Airway epithelial cell (primary cell): ENCODE measurements at places on chromosomes 16 and 17. TPM values are rescaled to one million over a fixed set of nuclear protein-coding genes. Genes with fewer than 3 reads are reported as not detected.

Gene MNT
- total RNA-seq = 8.6 and 14.8 TPM in 2 replicates

Gene TNFRSF17
- total RNA-seq = not detected in 2 replicates

Gene RAD51C
- total RNA-seq = 19.8 and 28.2 TPM in 2 replicates

Gene ABCC11
- 0.19 and 0.21 TPM in 2 replicates for total RNA-seq

Gene DPEP1
- total RNA-seq = not detected in 2 replicates

Gene RNF213
- 14.5 and 27.3 TPM in 2 replicates for total RNA-seq

Gene HAP1
- total RNA-seq = 0.71 and 7.3 TPM in 2 replicates

Gene TEX19
- total RNA-seq = not detected in 2 replicates

Gene SLC6A2
- 0.07 and 0.23 TPM in 2 replicates for total RNA-seq

Gene TLCD2
- 2.7 and 5.0 TPM in 2 replicates for total RNA-seq

Gene IL21R
- total RNA-seq = 0.28 and 0.42 TPM in 2 replicates

Gene PRAC1
- not detected in 2 replicates for total RNA-seq

Gene SLC5A2
- 0.14 TPM in 1 of 2 replicates, not detected in the other for total RNA-seq

Gene CCDC144A
- 0.14 and 0.19 TPM in 2 replicates for total RNA-seq

Gene CD300LG
- not detected in 2 replicates for total RNA-seq

Gene HOXB3
- total RNA-seq = 0.37 and 1.4 TPM in 2 replicates

Gene NPIPA3
- not detected in 2 replicates for total RNA-seq

Gene CPNE7
- total RNA-seq = 5.1 and 20.9 TPM in 2 replicates

Gene GINS2
- total RNA-seq = 22.4 and 25.1 TPM in 2 replicates

Gene ARL5C
- total RNA-seq = not detected in 2 replicates

Gene KIAA0753
- 6.3 and 9.0 TPM in 2 replicates for total RNA-seq

Gene TPSG1
- total RNA-seq = not detected in 2 replicates

Gene COG1
- total RNA-seq = 15.1 and 17.5 TPM in 2 replicates

Gene SDK2
- total RNA-seq = 7.0 and 11.8 TPM in 2 replicates

Gene FLII
- 275 and 343 TPM in 2 replicates for total RNA-seq

Gene MOSMO
- 7.9 and 8.4 TPM in 2 replicates for total RNA-seq

Gene TBX4
- not detected in 2 replicates for total RNA-seq

Gene SLC46A1
- total RNA-seq = 2.6 and 4.8 TPM in 2 replicates

Gene CHRNE
- total RNA-seq = 0.35 TPM in 1 of 2 replicates, not detected in the other

Gene ARHGAP23
- total RNA-seq = 36.4 and 67.6 TPM in 2 replicates

Gene KAT2A
- 11.4 and 18.2 TPM in 2 replicates for total RNA-seq

Gene ITGB3
- total RNA-seq = 0.85 and 0.88 TPM in 2 replicates

Gene RNF112
- not detected in 2 replicates for total RNA-seq

Gene PRR29
- 0.07 and 0.37 TPM in 2 replicates for total RNA-seq

Gene HOXB7
- 0.71 TPM in 1 of 2 replicates, not detected in the other for total RNA-seq

Gene PIPOX
- total RNA-seq = 1.1 TPM in 1 of 2 replicates, not detected in the other

Gene CES1
- not detected in 2 replicates for total RNA-seq

Gene ITGAX
- not detected in 2 replicates for total RNA-seq
